ENCODE measurements at places on chromosomes 5 and 9. TPM values are rescaled to one million over a fixed set of nuclear protein-coding genes. Genes with fewer than 3 reads are reported as not detected.

CLIC3 gene
- 0.27 TPM for total RNA-seq

DNA sequence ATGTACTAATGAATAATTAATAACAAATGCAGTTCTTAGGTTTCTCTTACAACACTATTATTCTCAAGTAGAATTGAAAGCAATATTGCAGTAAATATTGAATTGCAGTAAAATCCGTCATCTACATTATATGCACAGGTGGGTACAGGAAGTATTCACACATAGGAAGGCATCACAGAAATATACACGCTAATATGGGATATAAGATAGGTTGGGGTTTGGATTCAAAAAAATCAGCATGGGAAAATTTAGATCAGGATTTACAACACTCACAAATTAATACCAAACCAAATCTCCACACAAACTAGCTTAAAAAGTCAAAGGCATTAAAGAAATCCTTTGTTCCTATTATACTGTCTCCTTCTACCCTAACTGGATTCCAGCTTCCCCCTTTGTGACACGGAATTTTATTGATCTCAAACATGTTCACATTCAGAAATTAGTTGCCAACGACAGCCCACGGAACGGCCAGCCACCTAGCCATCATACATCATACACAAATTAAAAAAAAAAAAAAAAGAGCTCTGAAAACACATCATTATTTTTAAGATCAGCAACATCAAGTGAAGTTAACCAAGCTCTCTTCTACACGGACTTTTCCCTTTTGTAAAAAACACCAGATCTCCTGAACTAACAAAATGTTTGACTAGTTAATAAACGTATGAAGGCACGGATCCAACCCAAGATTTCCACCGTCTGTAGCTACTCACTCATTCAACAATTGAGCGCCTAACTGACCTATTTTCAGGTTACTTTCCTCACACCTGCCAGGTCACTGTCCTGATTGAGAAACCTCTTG is 2.2 kb downstream of the NR6A1 start:
- no peak for DNase-seq

DNA sequence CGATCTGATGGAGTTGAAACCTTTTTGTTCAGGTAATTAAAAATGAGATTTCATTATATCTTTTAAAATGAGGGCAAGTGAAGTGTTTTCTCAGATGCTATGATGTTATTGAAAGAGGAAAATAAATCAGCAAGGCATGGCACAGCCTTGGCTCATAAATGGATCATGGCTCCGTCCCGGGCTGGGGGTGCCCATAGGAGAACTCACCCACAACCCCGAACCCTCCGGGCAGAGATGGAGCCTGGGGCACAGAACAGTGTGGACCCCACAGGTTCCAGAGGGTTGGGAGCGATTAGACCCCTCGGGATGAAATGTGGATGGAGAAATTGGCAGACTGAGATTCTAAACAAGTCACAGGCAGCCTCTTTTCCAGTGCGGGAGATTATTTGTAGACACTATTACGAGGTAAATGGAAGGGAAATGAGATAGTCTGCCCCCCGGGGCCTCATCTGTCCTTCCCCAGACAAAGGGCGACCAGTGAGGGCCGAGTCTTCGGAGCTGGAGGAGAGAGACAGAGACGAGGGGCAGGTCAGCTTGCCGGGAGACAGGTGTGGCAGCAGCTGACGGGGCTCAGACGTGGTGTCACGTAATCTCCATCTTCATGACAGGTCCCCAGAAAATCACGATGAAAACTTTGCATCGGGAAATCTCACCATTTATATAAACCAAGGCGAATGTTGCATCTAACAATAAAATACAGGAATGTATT is 33.7 kb downstream of the NDUFS6 start:
- no peak for DNase-seq

DNA sequence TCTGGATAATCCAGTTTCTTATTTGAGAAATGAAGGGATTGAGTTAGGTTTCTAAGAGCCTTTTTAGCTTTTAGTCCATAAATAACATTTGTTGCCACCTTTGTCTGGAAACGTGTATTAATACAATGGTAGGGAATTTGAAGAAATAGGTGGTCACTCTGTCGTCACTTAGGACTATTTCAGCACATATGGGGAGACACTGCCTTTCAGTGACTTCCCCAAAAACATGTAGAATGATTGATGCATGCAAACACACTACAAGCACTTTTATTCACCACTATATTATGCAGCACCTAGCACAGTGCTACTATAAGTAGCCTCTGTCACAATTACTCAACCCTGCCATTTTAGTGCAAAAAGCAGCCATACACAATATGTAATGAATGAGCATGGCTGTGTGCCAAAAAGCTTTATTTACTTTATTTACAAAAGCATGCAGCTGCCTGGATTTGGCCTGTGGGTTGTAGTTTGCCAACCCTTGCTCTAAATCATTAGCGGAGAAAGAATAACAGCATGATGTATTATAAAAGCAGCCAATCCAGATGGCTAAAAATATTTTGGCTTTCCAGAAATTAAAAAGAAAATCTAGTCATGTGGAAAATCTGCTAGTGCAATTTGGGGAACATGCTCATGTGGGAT is 154.2 kb upstream of the HMHB1 start:
- DNase-seq: peak; percentile 88

GRCh38 chr9:87497080-87497603 is 525 bp upstream of the DAPK1 start:
- no peak for DNase-seq

DNA sequence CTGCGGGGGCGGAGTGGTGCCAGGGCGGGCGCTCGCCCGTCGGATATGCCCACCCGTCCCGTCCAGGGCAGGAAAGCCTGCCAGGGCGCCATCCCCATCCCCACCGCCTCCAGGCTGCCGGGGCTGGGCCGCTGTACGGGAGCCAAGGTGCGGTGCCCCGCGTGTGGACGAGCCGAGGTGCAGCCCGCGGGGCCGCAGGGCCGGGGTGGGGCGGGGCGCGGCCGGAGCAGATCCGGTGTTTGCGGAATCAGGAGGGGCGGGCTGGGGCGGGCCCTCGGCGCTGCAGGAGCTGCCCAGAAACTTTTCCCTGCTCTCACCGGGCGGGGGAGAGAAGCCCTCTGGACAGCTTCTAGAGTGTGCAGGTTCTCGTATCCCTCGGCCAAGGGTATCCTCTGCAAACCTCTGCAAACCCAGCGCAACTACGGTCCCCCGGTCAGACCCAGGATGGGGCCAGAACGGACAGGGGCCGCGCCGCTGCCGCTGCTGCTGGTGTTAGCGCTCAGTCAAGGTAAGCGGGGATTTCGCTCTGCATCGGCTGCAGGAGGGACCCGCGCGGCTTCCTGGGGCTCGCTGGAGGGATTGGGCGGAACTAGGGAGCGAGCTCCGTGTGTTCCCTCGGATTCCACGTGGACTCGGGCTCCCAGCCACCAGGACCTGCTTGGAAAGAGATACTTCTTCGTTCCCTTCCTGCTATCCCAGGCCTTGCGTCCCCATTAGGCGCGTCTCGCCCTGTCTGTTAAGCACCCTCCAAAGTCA is at the start of gene ITGA2:
ITGA2 (plus strand) TSS at position 328 of the 756 bp plus-strand sequence; CDS start at position 445, 117 bp downstream.
- DNase-seq: peak; percentile 71

Measured in muscle of leg (tissue), 16 donors.